HCT116 (cell line): ENCODE measurements at places on chromosomes 7 and 10.

GRCh38 chr10:75938380-75939122 is 507.1 kb downstream of the LRMDA start:
- no peak for DNase-seq

- no peak for DNase-seq
Measured at GRCh38 chr10:102010961-102011360, 45.0 kb downstream of the ARMH3 start.

DNA sequence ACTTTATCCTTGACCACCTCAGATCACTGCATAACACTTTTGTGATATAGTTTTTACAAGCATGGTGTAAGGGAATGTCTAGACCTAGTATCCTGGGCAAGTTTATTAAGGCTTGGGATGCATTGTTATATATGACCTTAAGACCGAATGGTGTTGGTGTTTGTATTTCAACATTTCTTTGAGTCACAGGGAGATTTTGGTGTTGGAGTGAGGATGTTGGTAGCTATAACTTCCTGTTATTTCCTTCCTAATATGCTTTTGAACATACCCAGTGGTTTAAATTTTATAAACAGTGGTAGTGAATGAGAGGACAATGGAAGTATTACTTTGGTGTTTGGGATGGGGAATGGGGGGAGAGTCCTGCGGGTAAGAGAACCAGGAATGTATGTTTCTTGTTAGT is 2.6 kb downstream of the EXOC4 start:
- no peak for DNase-seq

DNA sequence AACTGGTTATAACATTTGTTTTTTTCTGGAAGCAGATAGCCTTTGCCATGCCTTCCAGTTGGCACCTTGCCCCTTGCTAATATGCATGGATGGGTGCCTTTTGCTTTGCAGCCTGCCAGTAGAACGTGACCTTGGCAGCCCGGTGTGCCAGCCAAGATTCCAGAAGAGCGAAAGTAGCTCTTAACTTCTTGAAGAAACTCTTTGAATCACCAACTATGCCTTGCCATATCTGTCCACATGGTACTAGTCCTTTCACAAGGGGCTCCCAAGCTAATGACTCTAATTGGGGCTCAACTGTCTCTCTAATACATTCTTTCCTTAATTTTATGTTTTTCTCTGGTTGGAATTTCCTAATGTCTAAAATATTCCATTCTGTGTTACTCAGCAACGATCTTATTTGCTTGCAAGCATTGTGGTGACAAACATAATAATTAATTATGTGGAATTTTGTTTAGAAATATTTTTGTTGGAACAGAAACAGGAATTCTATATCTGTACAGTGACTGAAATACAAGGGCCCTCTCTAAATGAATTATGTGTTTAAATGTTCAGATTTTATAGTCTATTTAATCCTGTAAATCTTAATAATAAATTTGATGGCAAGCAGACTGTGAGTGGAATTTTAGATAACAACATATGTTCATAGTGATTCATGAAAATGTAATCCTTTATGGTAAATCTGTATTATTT is 45.8 kb downstream of the HDAC9 start:
- DNase-seq = no peak

DNA sequence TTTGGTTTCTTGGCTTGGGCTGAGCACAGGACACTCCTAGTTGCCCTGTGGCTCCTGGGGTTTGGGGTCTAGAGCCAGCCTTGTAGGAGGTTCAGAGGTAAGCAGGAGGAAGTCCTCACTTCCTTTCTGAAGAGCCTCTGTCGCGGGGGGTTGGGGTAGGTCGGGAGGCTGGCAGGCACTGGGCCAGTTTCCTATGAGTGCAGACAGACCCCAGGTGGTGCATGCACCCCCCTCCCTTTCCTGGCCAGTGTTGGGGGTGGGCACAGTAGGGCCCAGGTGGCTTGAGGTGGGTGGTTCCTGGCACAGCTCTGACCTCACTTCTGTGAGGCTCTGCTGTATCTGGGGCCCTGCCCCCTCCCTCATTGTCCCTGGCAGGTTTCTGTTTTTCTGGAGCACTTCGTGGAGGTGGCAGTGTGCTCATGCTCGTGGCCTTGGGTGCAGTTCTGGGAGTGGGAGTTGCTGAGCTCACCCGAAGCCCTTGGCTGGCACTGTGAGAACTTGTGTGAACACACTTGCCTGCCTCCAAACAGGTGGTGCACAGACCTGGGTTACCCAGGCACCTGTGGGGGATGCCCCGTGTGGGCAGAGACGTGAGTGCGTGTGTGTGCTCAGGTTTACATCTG is 1.8 kb downstream of the PALD1 start:
- DNase-seq = no peak

DNA sequence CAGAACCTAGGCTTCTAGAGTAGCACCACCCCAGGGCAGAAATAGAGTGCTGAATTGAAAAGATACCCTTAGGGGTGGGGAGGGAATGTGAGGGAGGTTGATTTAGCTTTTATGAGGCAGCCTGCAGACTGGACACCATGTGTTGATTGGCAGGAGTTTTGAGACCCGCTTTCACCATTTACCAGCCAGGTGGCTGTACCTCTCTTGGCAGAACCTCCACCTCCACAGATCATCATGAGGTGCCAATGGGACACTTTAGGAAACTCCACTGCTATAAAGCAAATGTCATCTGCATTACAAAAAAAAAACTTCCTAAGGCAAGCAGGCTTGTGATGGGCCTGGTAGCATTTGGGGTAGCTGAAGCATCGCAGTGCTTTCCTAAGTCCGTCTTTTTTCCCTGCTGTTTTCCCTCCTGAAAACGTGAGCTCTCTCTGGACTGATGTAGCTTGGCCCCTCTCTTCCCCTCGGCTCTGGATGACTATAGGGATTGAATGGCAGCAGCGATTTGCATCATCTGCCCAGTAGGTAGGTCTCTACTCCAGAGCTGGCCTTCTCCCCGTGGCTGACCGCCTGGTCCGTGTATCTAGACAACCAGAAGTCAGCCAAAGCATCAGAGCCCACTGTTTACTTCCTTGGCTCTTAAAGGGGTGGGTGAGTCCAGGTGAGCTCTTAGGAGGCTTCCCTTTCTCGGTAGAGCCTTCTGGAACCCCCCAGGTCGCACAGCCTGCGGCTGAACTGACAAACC is 1.3 kb downstream of the PCBD1 start:
- DNase-seq = no peak

DNA sequence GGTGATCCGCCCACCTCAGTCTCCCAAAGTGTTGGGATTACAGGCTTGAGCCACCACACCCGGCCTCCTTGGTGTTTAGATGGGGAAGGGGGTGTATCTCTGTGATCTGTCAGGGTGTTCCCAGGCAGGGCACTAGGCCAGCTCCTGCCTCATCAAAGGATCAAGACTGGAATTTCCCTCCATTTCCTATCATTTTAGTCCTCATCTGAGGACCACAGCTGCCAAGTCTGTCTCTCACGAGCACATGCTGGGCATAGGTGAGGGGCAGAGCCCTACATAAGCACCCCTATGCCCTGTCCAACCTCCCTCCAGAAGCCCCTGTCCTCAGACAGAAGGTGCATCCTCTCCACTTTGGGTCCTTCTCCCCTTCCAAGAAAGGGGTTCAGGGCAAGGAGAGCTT is 19.5 kb downstream of the TRIM56 start:
- no peak for DNase-seq

DNA sequence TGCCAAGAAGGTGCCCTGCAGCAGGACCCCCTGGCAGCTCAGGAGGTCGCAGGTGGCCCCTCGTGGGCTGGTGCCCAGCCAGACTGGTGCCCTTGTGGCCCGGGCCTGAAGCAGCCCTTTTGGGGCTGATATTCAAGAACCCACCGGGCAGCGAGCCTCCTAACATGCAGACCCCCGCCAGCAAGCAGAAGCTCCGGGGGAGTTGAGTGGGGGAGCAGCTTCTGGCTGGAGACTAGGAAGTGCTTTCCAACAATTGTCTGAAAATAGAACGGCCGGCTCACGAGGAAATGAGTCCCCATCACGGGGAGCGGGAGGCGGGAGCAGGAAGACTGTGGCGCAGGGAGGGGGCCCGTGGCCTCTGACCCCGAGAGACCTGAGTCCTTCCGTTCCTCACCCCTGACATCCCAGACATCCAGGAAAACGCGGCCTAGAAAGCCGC is 9.5 kb upstream of the INTS1 start:
- no peak for DNase-seq

DNA sequence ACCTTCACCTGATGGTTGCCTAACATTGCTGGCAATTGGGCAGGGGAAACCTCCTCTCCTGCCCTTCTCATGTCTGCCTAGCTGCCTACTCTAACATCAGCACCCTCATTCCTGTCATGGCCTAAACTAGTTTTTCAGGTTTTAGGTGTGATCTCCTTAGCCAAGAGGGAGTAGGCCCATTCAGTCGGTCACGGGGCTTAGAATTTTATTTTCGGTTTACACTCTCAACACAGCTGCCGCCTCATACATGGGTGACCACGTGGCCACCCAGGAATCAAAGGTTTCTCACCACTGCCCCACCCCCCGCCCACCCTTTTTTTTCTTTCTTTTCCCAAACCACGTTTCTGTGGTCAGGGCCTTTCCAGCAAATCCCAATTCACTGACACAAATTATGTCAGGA is 97.2 kb downstream of the RALA start:
- no peak for DNase-seq

GRCh38 chr10:6278519-6279120 is 75.9 kb downstream of the PFKFB3 start:
- DNase-seq = no peak

- peak; percentile 41 for DNase-seq
Measured at GRCh38 chr7:142459551-142459963, 201.7 kb upstream of the PRSS58 start.

DNA sequence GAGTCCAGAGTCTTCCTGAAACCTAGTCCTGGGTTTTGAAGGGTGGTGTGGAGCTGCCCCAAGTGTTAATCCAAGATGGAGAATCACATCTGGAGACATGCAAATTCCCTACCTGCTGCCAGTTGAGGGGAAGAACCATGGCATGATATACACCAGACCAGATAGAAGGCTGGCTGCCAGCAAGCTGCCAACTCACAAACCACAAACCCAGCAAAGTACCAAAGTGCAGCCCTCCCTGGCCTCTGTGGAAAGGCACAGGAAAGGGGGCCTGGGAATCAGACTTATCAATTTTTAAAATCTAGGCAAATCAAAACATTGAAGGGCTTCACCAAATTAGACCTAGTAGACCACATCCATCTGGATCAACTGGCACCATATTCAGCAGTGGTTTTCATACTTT is 157.0 kb downstream of the TMEM26 start:
- no peak for DNase-seq

- no peak for DNase-seq
Measured at GRCh38 chr7:4386190-4386589, 295.9 kb upstream of the FOXK1 start.

GRCh38 chr10:132332433-132332754 is 401 bp downstream of the LRRC27 start:
- no peak for DNase-seq

GRCh38 chr10:71052076-71052660 is 160.2 kb upstream of the UNC5B start:
- DNase-seq = no peak

GRCh38 chr10:63675171-63675570 is 154.0 kb downstream of the REEP3 start:
- no peak for DNase-seq

GRCh38 chr7:13743226-13743625 is 246.2 kb downstream of the ETV1 start:
- no peak for DNase-seq

- DNase-seq = peak; percentile 8
Measured at GRCh38 chr7:27697861-27698430, 35.3 kb upstream of the HIBADH start.

DNA sequence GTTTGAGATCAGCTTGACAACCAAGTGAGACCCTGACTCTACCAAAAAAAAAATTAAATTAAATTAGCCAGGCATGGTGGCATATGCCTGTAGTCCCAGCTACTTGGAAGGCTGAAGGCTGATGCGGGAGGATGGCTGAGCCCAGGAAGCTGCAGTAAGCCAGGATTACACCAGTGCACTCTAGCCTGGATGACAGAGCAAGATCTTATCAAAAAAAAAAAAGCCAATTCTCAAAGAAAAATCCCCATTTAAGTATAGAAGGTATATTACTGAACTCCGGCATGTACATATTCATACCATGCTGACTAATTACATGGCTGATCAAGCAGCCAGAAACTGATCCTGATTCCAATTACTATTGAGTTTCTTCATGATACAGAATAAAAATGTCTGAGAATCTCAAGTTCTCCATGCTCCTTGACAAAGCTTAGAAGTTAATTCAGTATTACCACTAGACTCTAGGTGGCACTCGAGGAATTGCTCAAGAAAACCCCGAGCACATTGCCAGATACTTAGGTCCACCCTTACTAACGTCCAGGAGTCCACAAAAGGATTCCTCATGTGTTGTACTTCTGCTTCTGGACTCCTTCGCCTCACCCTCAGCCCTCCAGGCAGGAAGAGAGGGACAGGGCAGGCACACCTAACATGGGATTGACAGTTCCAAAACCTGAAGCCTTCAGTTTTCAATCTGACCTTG is 148.9 kb downstream of the PARD3 start:
- DNase-seq = peak; percentile 77

GRCh38 chr7:134779741-134780065 is 269 bp downstream of the CALD1 start:
- no peak for DNase-seq

DNA sequence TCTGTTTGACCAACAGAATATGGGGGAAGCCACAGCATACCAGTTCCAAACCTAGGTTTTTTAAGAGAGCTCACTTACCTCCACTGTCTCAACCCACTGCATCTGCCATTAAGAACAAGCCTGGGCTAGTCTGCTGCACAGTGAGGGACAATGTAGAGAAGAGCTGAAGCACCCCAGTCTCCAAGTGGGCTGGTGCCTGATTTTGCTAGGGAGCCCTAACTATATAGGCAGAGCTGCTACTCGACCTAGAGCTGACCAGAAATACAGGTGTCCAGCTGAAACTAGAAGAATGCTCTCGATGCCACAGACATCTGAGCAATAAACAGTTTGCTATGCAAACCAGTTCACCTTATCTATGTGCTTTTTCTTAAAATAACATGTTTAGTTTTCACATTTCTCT is 106.9 kb upstream of the BET1 start:
- no peak for DNase-seq

DNA sequence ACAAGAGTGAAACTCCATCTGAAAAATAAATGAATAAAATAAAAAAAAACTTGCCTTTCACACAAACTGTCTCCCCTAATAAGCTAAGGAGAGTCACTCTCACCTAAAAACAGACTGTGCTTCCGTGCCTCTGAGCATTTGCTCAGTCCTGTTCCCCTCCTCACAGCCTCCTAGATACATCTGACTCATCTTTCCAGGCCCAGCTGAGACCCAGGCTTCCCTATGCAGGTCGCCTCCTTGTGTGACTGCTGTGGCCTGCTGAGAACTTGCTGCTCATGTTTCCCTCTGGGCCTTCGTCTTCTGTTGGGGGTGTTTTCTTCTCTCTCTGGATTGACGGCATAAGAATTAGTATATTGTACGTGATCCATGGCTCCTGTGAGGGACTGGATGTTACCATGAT is 777.7 kb downstream of the LRMDA start:
- no peak for DNase-seq

GRCh38 chr10:122251459-122252255 is 19.4 kb upstream of the BTBD16 start:
- DNase-seq = no peak

GRCh38 chr10:108204528-108205305 is 1040.2 kb upstream of the SORCS1 start:
- DNase-seq = no peak
